ENCODE measurements at places on chromosomes 6 and 20.

DNA sequence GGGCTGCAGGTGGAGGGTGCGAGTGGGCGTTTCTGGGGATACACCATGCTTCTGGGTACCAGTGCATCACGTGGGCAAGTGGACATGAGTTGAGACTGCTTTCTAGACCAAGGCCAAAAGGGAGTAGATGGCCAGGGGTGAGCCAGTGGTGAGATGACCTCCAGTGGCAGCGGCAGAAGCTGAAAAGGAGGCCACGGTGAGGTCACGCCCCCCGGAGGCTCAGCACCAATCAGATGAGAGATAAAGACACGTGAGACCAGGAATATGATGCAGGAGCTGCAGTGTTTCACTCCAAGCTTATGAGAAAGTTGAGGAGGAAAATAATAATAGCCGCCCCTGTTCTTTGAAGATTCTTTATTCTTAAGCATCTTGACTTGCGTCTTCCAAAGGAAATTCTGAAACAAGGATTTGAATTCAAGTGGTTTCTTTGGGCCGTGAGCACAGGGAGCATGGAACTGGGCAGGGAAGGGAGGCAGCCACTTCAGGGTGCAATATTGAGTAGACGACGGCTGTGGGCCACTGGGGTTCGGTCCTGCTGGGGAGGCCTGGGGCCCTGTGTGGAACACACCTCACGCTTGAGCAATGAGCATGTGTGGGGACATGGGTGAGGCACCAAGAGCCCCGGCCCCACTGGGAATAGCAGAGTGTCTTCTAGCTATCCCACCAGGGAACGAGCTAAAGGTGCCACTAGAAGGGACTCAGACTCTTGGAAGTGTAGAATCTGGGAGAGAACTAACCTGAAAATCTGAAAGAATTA, 156.7 kb upstream of the LRFN2 start:
- DNase-seq, result no peak

DNA sequence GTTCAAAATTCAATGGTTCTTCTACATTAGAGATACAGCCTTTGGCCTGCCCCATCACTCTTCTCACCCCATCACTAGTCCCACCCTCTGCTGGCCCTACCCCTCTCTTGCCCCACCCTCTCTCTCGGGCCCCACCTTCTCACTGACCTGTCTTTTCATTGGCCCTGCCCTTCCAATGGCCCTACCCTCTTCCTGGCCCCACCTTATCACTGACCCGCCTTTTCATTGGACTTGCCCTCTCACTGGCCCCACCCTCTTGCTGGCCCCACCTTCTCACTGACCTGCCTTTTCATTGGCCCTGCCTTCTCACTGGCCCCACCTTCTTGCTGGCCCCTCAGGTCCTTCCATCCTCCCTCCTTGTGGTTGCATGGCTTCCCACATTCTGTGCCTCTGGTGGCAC, 107.2 kb upstream of the PLEKHG1 start:
- no peak for DNase-seq

DNA sequence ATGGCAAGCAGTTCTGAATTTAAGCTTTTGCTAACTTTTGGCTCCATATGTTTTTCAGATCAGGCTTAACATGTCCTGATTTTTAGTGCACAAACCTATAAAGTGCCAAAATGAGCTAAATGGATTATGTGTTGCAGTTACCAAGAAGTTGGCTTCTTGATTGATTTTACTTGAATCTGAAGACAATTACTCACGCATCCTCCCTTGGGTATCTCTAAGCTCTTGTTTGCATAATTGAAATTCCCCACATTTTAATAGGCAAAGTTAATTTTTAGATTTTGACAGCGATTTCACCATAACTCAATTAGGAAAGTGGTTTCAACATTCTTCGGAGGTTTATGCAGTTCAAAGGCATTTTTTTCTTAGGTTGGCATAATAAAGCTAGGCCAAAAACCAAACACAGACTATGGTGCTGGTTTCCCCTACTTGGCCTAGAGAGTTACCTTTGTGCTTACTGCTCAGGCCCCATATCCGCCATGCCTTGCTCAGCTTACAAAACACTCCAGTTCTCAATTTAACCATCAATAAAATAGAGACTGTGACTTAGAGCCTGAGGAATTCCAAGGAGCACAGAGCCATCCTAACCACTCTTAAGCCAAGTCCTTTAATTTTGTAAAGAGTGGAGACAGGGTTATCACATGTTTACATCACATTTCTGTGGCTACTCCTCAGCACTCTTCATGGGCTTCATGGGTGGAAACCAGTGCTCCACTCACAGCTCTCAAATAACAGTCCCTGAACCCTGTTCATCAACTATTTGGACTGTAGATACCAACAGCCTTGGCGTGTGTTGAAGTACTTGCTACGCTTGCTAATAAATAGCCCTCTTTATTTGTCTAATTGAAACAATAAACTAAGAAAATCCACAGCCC, 32.1 kb downstream of the LAMA4 start:
- no peak for DNase-seq

- peak; percentile 19 for DNase-seq
These were observed 31.1 kb downstream of the NTSR1 start for GRCh38 chr20:62739581-62740285.

GRCh38 chr20:40860487-40860902, 168.1 kb upstream of the TOP1 start:
- DNase-seq, result no peak

GRCh38 chr20:25009218-25010145, 16.9 kb upstream of the APMAP start:
- DNase-seq, result no peak

- no peak for DNase-seq
These were observed 36.8 kb downstream of the ZMYND8 start for GRCh38 chr20:47319517-47320252.

GRCh38 chr6:148934539-148934938, 187.7 kb downstream of the UST start:
- DNase-seq, result no peak

GRCh38 chr6:138229663-138230179, 11.4 kb upstream of the PBOV1 start:
- no peak for DNase-seq

GRCh38 chr6:144583614-144583954, 298.4 kb downstream of the UTRN start:
- no peak for DNase-seq

GRCh38 chr20:60485012-60485760, 527.0 kb downstream of the CDH26 start:
- no peak for DNase-seq

DNA sequence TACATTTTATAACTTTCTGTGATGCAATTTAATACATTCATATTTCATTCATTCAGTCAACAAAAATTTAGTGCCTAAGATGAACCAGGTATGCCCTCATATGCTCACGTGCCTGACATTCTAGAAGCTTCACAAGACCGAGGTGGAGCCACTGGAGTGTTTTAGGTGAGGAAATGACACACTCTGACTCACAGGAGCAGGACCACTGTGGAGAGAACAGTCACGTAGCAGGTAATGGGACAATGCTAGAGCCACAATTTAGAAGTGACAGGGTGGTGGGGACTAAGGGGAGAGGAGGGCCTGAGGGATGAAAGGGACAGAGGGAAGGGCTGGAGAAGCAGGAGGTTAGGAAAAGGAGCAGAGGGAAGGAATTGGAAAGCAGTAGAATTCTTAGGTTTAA, 17.6 kb upstream of the HLA-A start:
- no peak for DNase-seq

DNA sequence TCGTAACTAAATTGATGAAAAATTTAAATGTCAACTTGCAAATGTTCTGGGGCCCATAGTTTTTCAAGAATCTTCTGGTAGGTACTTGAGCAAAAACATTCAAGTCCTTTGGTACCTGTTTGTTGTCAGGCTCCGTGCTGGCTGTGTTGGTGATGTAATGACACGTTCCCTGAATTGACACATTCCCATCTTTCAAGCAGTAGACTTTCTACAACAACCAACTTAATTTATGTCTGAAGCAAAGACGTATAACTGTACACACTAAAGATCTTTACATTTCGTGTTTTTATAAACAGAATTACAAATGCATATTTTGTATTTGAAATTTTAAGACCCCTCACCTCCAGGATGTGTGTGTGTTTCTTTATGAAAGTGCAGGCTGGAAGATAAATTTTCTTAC, 49.5 kb downstream of the NCOA3 start:
- no peak for DNase-seq

GRCh38 chr6:10441655-10442009, 26.8 kb upstream of the TFAP2A start:
- no peak for DNase-seq

- no peak for DNase-seq
These were observed 164.9 kb downstream of the SCML4 start for GRCh38 chr6:107658920-107659865.

DNA sequence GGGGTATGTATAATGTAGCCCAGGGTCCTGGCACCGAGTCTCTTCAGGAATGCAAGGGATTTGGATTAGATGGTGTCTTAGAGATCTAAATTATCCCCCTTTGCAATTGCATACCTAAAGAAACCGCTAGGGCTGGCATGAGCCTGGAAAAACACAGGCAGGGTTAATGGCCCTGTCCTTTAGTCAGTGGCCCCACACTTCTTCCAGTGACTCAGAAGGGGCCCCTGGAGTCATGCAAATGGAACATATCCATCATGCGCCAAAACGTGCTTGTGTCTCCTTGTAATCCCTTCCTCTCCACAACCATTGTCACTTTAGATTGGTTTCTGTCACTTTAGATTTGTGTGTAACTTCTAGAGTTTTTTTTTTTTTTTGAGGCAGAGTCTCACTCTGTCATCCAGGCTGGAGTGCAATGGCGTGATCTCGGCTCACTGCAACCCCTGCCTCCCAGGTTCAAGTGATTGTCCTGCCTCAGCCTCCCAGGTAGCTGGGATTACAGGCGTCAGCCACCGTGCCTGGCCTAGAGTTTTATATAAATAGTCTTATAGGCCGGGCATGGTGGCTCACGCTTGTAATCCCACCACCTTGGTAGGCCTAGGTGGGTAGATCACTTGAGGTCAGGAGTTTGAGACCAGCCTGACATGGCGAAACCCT, 8.7 kb upstream of the MYBL2 start:
- peak; percentile 15 for DNase-seq

- DNase-seq, result no peak
These were observed 117.5 kb downstream of the SAMD5 start for GRCh38 chr6:147625946-147626345.

DNA sequence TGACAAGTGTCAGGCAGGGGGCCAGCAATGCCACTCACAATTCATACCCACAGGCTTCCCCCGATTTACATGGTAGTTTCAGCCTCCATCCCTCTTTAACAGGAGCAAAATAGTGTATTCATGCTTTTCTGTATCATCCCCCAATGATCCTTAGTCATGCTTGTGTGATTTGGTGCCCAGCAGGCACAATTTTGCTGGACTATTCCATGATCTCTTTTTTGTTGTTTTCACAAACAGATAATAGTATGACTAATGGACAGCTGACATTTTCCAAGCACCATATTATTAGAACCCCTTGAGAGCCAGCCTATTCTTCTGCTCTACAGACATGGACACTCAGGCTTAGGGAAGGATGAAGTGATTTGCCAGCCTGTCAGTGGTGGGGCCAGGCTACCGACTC, 128.2 kb upstream of the RIPOR2 start:
- no peak for DNase-seq

DNA sequence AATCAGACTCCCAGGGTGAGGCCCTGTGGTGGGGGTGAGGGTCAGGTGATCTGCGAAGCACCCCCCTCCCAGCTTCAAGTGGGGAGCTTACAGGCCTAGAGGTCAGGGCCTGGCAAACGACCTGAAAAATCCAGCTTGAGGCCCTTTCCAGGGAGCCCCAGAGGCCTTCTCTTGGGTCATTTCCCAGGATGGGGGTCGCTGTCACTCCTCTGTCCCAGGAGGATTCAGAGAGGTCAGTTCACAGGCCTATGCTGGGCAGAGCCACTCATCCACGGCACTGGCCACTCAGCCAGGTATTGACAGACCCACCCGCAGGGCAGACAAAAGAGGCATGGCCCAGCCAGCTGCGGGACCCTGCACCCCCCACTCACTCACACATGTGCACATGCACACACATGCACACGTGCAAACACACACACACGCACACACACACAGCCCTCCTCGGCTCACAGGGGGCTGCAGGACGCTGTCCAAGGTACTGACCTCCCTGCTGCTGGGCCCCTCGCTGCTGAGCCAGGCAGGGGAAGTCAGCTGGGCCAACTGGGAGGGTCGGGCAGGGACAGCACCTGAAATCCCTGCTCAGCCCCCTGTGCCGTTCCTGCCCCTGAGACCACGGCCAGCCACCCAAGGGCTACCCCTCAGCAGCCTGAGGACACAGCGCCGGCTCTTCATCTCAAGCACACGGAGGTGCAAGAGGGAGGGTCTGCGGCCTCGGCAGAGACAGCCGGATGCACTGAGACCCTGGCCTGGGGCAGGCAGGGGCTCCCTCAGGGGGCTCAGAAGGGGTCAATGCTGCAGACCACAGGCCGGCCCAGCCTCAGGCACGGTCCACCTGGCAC, 113.8 kb downstream of the TAF4 start:
- DNase-seq, result no peak

DNA sequence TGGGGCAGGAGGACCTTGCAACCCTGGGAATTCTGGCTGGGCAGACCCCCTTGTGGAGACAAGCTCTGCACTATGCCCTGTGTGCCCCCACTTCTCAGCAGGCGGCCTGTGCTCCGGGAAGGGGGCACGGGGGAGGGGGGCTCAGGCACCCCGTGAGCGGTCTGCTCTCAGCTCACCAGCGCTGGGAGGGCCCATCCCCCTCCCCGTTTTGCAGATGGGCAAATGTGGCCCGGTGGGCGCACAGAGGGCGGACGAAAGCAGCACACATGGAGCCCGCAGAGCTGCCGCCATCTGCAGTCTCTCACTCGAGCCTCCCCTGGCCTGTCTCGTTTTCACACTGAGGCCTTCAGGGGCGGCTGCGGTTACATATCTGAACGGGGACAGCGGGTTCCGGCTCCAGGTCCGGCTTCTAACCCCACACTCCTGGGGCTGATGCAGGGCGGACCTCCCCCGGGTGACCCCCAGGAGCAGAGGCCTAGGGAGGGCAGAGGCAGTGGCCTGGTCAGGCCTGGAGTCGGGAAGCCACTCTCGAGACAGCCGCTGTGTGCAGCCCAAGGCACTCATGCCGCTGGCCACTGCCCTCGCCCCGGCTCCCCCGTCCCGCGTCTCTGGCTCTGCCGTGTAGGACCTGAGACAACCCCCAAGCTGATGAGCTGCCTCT, 13.9 kb downstream of the CHRNA4 start:
- no peak for DNase-seq

GRCh38 chr6:25404091-25404490, 124.9 kb downstream of the CARMIL1 start:
- no peak for DNase-seq

- no peak for DNase-seq
These were observed 32.8 kb downstream of the APCDD1L start for GRCh38 chr20:58482416-58482815.

- DNase-seq, result no peak
These were observed 15.8 kb downstream of the PCIF1 start for GRCh38 chr20:45950330-45950646.

All from activated T-helper 1 cell treated with anti-CD3 and anti-CD28 coated beads, Interleukin-2, amount 50 U/mL, for 16 hours (primary cell).